ENCODE measurements at places on chromosomes 16 and 17. TPM values are rescaled to one million over a fixed set of nuclear protein-coding genes. Genes with fewer than 3 reads are reported as not detected.

The WSCD1 gene
- under 0.01 TPM for total RNA-seq

The C17orf78 gene
- total RNA-seq: not detected

The PRR35 gene
- total RNA-seq: not detected

The PSKH1 gene
- total RNA-seq: 13.2 TPM

The KRT33A gene
- total RNA-seq: not detected

- no peak for DNase-seq
These were observed 61.2 kb upstream of the CCL1 start for GRCh38 chr17:34423978-34424813.

DNA sequence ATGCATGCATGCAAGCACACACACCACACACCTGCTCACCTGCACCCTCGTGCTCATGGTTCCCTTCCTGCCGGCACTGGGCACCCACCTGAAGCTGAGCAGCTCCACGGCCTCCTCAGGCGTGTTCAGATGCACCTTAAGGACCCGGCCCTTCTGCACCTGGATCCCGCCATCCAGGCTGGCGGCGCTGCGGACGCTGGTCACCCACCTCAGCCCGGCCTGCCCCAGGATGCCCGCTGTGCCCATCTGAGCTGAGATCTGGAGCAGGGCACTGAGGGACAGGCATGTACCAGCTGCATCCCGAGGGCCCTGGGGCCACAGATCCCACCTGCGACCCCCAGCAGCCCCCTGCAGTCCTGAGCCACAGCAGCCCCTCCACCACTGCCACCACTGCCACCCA lies 110.0 kb downstream of the LITAF start:
- no peak for DNase-seq

DNA sequence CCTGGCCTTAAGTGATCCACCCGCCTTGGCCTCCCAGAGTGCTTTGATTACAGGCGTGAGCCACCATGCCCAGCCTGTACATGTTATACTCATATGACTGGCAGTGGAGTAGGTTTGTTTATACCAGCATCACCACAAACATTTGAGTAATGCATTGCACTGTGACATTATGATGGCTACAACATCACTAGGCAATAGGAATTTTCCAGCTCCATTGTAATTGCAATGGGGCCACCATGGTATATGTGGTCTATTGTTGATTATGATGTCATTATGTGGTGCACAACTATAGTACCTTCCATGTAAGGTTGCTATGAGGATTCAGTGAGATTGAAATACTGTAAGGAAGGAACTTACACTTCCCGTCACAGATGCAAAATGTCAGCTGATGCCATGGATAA lies 168.9 kb downstream of the COPRS start:
- peak; percentile 56 for DNase-seq

DNA sequence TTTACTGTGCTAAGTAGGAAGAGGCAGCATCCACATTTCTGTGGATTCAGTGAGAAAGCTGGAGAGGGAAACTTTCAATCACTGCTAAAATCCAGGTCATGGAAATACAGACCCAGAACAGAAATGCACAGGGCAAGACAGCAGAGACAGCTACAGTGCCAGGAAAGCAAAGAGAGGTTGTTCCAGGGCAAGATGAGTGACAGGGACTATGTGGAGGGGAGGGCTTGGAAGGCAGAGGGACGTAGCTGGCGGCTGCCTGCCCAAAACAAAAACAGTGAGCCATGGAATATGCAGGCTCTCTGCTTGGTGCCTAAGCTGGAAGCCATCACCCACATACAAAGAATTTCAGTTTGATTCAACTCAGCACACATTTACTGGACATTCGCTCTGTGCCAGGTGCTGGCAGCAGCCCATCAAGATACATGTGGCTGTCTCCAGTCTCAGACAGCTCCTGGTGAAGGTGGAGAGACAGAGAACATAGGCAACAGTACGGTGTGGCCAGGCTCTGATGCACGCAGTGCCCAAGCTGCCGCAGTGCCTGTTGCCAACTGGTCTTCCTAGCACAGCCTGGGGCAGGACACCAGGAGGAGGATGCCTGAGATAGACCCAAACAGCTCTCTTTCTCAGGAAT lies 88.7 kb downstream of the AIPL1 start:
- no peak for DNase-seq

DNA sequence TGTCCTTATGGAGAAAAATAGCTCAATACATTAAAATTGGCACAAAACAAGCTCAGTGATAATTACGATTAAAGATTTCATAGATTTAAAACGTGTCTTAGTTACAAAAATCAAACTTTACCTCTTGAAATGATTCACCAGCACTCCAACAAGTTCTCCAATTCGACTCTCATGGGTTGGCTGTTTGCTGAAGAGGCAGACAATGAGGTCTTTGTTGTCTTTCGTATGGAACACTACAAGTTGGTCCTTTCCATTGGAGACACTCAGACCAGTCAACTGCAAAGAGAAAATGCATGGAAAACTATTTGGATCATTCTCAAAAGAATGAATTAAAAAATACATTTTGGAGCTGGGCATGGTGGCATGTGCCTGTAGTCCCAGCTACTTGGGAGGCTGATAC lies 118.2 kb downstream of the CDK5R1 start:
- DNase-seq: no peak

GRCh38 chr17:17468217-17469010 lies 8.4 kb upstream of the MED9 start:
- no peak for DNase-seq

GRCh38 chr16:80147026-80147655 lies 393.7 kb upstream of the DYNLRB2 start:
- DNase-seq: no peak

DNA sequence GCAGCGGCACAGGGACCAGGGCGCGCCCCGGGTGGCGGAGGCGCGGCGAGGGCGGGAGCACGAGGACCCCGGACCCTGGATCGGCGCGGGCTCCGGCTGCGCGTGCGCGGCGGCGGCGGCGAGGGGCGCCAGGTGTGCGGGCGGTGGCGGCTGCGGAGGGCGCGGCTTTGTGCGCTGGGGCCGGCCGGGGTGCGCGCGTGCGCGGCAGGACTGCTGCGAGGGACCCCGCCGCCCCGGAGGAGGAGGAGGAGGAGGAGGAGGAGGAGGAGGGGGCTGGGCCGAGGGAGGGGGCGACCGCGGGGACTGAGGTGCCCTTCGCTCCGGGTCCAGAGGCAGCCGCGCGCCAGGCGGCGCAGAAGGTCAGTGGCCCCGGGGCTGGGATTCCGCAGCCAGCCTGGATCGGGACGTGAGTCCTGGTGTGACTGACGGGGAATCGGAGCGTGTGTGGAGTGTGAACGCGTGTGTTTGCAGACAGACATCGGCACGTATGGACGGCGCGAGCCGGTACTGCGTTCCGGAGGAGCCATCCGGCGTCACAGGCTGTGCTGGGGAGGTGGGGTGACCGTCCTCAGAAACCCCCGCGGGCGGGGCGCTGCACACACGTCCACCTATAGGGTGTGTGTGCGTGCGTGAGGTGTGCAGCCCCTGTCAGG lies 19.5 kb upstream of the RAP1GAP2 start:
- no peak for DNase-seq

DNA sequence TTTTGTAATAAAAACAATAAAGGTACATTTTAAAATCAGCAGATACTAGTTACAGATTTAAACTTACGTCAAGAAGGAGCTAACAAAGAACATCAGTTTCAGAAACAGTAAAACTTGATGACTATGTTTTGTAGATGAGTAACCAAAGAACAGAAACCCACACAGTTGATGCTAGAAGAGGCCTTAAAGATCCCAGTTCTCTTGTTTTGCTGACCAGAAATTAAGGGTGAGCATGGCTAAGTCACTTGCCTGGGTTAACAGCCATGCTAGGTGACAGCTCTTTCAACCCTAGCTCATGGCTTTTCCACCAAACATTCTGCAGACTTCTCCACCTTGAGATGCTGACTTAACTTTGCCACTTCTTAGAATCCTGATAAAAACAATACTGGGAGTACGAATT lies 26.4 kb downstream of the STX8 start:
- DNase-seq: no peak

DNA sequence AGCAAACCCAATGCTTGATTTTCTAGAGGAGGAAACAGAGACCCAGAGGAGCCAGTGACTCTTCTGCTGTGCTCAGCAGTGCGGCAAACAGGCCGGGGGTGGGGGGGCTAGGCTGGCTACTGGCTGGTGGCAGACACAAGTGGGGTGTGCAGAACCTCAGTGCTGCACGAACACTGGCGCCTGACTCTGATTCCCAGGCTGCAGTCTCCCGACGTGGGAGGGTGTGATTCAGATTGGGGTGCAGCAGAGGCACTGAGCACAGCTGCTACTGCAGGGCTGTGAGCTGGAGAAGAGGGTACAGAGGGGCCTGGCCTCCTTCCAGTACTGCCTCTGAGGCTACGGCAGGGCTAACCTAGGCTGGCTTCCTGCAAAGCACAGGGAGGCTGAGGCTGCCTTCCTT lies 8.1 kb downstream of the RPL19 start:
- no peak for DNase-seq

GRCh38 chr16:89764711-89765201 lies 43.4 kb downstream of the ZNF276 start:
- peak; percentile 82 for DNase-seq

- DNase-seq: no peak
These were observed 193.6 kb downstream of the MAP2K6 start for GRCh38 chr17:69608141-69608540.

DNA sequence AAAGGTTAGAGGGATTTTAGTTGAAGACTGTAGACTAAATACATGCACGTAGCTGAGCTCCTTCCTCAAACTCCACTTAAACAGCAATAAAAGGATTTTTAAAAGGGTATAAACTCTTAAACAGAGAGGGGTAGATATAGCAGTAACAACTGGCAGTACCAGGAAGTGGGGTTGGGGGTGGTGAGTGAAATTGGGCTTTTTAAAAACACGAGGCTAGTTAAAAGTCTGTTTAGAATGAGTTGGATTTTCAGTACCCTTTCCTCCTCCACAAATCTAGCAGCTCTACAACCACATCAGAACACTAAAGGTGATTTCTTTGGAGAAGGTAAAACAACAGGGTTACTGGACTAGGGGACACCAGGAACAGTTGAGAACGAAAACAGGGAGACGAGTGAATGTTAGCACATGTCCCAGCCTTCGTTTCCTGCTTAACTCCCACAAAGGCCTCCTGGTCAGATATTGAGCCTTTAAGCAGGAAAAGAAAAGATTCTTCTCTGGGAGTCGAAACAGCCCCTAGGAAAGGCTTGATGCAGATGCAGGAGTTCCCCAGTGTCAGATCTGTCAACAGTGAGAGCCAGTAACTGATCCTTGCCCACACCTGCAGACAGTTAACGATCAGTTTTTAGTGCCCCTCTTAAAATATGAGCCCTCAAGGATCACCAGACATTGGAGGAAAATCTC lies 13.8 kb downstream of the NETO2 start:
- DNase-seq: no peak

- no peak for DNase-seq
These were observed 511.5 kb downstream of the TOX3 start for GRCh38 chr16:52035436-52035835.

DNA sequence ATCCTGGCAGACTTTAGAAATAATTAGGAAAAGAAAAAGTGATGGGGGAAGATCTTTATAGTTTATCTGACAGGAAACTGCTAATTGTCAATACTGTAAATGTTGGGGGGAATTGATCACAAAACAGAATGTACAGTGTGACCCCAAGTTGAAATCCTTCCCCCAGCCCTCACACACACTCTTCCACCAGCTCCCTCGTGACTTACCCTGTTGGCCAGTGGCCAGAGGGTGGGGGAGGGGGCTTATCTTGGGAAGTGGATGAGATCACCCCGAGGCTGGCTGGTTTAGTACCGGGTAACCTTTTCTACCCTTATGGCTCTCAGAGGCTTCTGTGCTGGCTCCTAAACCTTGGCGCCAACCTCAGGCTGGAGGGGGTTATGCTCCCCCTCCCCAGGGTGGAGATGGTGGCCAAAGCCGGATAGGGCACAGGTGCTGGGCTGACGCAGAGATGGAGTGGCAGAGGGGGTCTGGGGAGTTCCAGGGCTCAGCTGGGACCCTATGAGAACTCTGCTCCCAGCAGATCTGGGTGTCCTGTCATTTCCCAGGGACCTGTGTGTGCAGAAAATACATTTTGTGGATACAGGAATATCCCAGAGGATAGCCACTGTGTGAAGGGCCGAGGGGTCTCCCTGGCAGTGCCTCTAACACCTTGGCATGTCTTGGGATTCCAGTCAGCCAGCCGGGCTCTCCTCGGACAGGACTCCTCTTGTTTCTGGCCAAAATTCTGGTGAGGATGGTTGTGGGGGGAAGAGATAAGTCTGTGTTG lies 18.6 kb downstream of the CDH16 start:
- peak; percentile 93 for DNase-seq

GRCh38 chr17:64130559-64131001 lies 636 bp upstream of the ERN1 start:
- DNase-seq: peak; percentile 70

DNA sequence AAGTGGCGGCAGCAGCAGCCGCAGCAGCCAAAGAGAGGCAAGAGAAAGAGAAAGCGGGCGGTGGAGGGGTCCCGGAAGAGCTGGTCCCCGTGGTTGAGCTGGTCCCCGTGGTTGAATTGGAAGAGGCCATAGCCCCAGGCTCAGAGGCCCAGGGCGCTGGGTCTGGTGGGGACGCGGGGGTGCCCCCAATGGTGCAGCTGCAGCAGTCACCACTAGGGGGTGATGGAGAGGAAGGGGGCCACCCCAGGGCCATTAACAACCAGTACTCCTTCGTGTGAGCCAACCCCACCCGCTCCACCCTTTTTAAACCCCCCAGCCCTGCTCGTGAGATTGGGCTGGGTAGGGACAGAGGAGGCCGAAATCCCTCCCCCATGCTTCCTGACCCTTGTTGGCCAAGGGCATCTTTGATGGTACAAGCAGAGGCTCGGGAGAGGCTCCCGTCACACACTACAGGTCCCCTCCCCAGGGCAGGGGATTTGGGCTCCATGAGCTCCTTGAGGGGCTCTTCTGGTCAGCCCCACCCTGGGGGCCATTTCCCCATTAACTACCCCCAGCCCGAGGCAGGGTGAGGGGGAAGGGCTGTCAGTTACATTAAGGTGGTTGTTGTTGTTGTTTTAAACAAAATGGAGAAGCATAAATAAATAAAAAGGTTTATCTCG lies 4.6 kb upstream of the ATP2A1 start:
- DNase-seq: peak; percentile 7

GRCh38 chr16:1565083-1565805 lies 31.8 kb downstream of the TMEM204 start:
- DNase-seq: no peak

- DNase-seq: no peak
These were observed 27.8 kb downstream of the PLXDC1 start for GRCh38 chr17:39123627-39124026.

- no peak for DNase-seq
These were observed 114.7 kb downstream of the USP32 start for GRCh38 chr17:60277258-60277657.

- no peak for DNase-seq
These were observed 113.5 kb downstream of the DYNLRB2 start for GRCh38 chr16:80654094-80654862.

DNA sequence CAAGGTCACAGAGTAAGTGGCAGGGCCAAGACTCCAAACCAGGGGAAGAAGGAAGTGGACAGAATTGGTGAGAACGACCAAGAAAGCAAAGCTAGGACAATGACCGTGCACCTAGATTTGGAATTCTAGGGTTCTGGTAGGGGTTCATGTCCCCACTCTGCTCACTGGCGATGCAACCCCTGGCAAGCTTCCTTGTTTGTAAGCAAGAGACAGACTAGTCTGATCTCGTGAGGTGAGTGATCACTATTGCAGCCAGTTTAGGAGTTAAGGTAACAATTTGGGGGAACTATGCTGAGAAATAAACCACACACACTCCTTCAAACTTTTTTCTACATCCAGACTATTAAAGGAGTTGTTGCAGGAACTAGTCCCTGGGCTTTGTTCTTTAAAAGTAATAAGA lies 48.1 kb downstream of the XPO6 start:
- no peak for DNase-seq

- DNase-seq: no peak
These were observed at the start of gene HS3ST4 for GRCh38 chr16:25691519-25692091. Gene HS3ST4 (plus strand): TSS chr16:25691959.

Measured in fibroblast of villous mesenchyme (primary cell).